ENCODE measurements at places on chromosomes 12 and 14. TPM values are rescaled to one million over a fixed set of nuclear protein-coding genes. Genes with fewer than 3 reads are reported as not detected.
A peak's percentile ranks its signal among the peaks of the same experiment; 100 is the strongest.

PDE3A gene
- total RNA-seq, result 56.8 TPM

GRCh38 chr12:11810206-11810545, 160.7 kb downstream of the ETV6 start:
- H3K27me3 ChIP-seq, result no peaks in the 10 kb centered on the region

- H3K27ac ChIP-seq, result no peak overlapping the region
- no peak overlapping the region for H3K4me3 ChIP-seq
- peaks cover 19% of the 10 kb centered on the region for H3K4me1 ChIP-seq
- H3K27me3 ChIP-seq, result no peaks in the 10 kb centered on the region
- no peaks in the 10 kb centered on the region for H3K36me3 ChIP-seq
Measured at GRCh38 chr14:69036757-69037506, 57.8 kb upstream of the ACTN1 start.

C14orf132 gene
- 10.4 TPM for total RNA-seq

- peaks cover 5% of the 10 kb centered on the region for H3K4me1 ChIP-seq
- H3K4me3 ChIP-seq, result no peak overlapping the region
- no peak overlapping the region for H3K27ac ChIP-seq
- no peaks in the 10 kb centered on the region for H3K27me3 ChIP-seq
Measured at GRCh38 chr12:83958997-83959396, 953.6 kb downstream of the SLC6A15 start.

GRCh38 chr14:93040443-93040842, 75.3 kb downstream of the ITPK1 start:
- H3K27ac ChIP-seq, result peak overlapping the region; percentile 94
- H3K36me3 ChIP-seq, result no peaks in the 10 kb centered on the region
- no peak overlapping the region for H3K4me3 ChIP-seq
- DNase-seq, result no peak
- H3K27me3 ChIP-seq, result no peaks in the 10 kb centered on the region

DNA sequence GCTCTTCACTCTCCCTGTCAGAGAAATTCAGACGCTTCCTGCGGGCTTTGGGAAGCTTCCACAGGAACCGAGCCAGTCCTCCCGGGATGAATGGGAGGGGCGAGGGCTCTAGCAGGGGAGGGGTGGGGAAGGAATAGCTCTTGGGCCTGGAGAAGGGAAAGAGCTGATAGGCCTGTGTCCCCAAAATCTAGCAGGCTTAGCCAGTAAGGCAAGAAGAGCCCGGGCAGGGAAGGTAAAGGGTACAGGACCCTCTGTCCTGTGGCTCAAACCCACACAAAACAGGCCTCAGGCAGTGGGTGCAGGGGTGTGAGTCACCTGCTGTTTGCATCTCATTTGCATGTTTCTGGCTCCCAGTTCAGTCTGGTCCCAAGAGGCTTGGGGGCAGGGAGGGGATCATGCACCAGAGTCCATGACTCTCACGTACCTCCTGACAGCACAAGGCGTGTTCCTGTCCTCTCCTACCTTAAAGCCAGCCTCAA, 8.7 kb upstream of the SMUG1 start:
- H3K27me3 ChIP-seq, result peaks cover 96% of the 10 kb centered on the region
- no peaks in the 10 kb centered on the region for H3K36me3 ChIP-seq
- no peak overlapping the region for H3K4me3 ChIP-seq
- no peak overlapping the region for H3K27ac ChIP-seq
- no peaks in the 10 kb centered on the region for H3K4me1 ChIP-seq
- DNase-seq, result no peak

LGR5 gene
- total RNA-seq, result not detected

- H3K36me3 ChIP-seq, result no peaks in the 10 kb centered on the region
- DNase-seq, result no peak
Measured at GRCh38 chr12:82981150-82981549, 294.4 kb downstream of the TMTC2 start.

DNA sequence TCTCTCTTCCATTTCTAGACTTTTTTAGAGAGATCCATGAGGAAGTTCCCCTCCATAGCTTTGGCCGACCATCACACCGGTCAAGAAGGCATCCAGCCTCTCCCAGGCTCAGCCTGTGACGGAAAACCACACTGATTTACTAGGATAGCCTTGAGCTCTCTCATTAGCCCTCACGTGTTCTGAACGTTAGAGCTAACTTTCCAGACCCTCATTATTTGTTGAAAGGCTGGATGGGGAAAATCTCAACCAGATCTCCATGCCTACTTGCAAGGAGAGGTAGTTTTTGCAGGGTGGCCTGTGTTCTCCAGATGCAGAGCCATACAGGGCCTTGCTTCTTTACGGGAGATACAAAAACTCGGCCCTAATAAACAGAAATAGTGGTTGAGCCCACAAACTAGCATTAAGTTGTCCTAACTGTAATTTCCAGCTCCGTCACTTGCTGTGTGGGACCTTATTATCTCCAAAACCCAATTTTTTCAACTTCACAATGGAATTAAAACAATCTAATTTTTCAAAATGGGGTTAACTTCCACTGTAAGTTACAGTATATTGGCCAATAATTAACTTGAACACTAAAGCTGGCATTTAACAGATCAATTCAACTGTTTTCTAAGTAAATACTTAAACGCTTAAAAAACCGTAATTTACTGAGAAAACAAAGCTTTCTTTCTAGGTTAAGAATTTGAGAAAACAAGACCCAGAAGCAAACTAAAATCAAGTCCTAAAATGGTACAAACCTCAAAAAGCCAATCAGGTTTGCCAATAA, 65.3 kb downstream of the KLHL28 start:
- peak overlapping the region; percentile 7 for H3K4me3 ChIP-seq
- H3K27me3 ChIP-seq, result no peaks in the 10 kb centered on the region
- peaks cover 29% of the 10 kb centered on the region for H3K4me1 ChIP-seq
- H3K36me3 ChIP-seq, result peaks cover 8% of the 10 kb centered on the region

KRT6A gene
- not detected for total RNA-seq

GRCh38 chr12:32305163-32305562, 94.2 kb upstream of the FGD4 start:
- DNase-seq, result no peak
- H3K27me3 ChIP-seq, result no peaks in the 10 kb centered on the region
- H3K4me3 ChIP-seq, result no peak overlapping the region
- H3K36me3 ChIP-seq, result no peaks in the 10 kb centered on the region
- H3K27ac ChIP-seq, result no peak overlapping the region

GRCh38 chr14:40630471-40630870, 976.2 kb upstream of the LRFN5 start:
- H3K36me3 ChIP-seq, result no peaks in the 10 kb centered on the region
- no peaks in the 10 kb centered on the region for H3K4me1 ChIP-seq
- DNase-seq, result no peak
- H3K4me3 ChIP-seq, result no peak overlapping the region
- H3K27me3 ChIP-seq, result no peaks in the 10 kb centered on the region

DNA sequence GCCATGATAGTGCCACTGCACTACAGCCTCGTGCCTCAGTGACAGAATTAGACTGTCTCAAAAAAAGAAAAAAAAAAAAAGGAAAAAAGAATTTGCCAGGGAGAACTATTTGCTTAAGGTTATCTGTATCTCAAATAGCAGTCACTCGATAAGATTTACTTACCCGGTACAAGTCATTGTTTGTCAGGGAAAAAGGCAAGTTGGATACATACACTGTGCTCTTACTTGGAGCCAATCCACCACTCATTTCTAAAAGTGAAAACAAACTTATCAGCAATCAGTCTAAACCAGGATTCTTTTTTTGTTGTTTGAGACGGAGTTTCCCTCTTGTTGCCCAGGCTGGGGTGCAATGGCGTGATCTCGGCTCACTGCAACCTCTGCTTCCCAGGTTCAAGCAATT, 2.0 kb downstream of the ZCRB1 start:
- no peak overlapping the region for H3K27ac ChIP-seq
- peaks cover 28% of the 10 kb centered on the region for H3K4me1 ChIP-seq
- no peaks in the 10 kb centered on the region for H3K27me3 ChIP-seq

- no peak overlapping the region for H3K4me3 ChIP-seq
- H3K27ac ChIP-seq, result no peak overlapping the region
- H3K36me3 ChIP-seq, result no peaks in the 10 kb centered on the region
- peak; percentile 61 for DNase-seq
- H3K27me3 ChIP-seq, result no peaks in the 10 kb centered on the region
Measured at GRCh38 chr14:104870368-104871144, 5.5 kb downstream of the CEP170B start.

- H3K27me3 ChIP-seq, result no peaks in the 10 kb centered on the region
- no peak overlapping the region for H3K4me3 ChIP-seq
- H3K27ac ChIP-seq, result peak overlapping the region; percentile 3
- peak; percentile 68 for DNase-seq
- peaks cover 7% of the 10 kb centered on the region for H3K4me1 ChIP-seq
Measured at GRCh38 chr14:75648066-75648838, 12.4 kb downstream of the ERG28 start.

GRCh38 chr12:132610051-132610759, at the start of gene LRCOL1:
LRCOL1 (minus strand) TSS chr12:132610582; CDS start chr12:132606251, 4,331 bp downstream.
- H3K27me3 ChIP-seq, result no peaks in the 10 kb centered on the region
- H3K36me3 ChIP-seq, result no peaks in the 10 kb centered on the region
- no peak for DNase-seq
- peaks cover 3% of the 10 kb centered on the region for H3K4me1 ChIP-seq
- no peak within 1 kb of the TSS for H3K4me3 ChIP-seq

DNA sequence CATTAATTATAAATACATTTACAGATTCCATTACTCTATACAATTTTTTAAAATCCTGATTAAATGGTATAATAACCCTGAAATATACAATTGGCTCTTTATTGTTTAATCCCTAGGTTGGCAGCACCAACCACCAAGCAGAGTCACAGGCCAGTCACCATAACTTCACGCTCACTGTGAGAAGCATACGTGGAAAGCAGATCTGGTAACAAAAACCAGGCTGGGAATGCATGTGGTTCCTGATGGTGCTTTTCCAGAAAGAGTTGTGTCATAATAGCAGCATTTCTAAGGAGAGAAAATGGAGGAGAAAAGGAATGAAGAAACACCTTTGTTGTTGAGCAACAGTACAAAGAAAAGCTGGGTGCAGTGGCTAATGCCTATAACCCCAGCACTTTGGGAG, 66.1 kb downstream of the SIX6 start:
- no peak overlapping the region for H3K4me3 ChIP-seq
- DNase-seq, result no peak
- no peak overlapping the region for H3K27ac ChIP-seq
- H3K36me3 ChIP-seq, result no peaks in the 10 kb centered on the region
- no peaks in the 10 kb centered on the region for H3K4me1 ChIP-seq

SLC17A8 gene
- total RNA-seq, result not detected

DNA sequence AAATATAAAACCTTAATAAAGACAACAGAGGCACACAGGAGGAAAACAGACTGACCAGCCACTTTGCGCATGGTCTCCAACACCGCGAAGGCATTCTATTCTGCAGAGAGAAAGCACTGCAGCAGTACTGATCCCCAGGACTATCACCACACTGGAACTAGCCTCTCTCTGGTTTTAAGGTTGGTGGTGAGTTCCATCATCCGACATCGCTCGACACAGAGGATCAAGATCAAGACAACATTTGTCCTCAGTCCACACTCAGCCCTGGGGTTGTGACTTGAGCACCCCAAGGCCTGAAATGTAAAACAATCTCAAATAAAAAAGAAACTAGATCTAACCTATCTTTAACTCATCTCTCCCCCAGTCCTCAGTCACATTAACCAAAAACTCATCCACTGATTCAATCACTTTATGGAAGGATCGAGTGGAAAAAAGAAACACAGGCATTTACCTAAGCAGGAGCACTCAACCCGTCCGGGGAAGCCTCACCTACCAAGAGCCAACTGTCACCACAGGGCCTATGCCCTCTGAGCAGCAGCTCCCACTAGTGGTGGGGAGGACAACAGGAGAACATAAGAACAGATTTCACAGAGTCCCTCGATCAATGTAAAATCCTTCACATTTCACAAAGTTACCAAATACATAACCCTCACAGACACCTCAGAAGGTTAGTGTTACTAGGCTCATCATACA, 17.7 kb downstream of the STXBP6 start:
- H3K27ac ChIP-seq, result no peak overlapping the region
- no peak overlapping the region for H3K4me3 ChIP-seq
- DNase-seq, result no peak
- H3K4me1 ChIP-seq, result peaks cover 4% of the 10 kb centered on the region
- no peaks in the 10 kb centered on the region for H3K27me3 ChIP-seq

DNA sequence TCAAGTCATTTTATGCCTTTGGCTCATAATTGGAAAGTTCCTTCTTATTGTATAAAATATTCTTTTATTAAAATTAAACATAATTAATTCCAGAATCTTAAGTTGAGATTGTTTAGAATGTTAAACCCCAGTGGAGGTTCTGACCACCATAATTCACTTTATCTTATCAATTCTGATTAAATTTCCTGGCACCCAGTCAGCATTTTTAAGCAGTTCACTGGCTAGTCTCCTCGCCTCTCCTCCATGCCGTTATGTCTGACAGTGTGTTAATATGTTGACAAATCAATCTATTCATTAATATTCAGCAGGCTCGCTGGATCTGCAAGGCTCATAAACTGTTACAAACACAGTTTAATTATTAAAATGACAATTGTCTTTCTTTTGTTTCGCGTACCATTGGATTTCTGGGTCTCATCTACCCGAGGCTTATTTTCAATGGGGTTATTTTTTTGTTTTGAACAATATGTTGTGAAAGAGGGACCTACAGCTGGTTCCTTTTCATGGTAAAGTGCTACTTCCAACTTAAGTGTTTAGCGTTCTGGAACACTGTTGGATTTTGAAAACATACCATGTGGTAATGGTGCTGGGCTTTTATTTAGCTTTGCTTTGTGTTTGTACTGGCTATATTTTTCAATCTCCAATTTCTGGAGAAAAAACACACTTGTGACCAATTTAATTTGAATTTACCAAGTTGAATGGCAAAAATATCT, 339.7 kb downstream of the PRKD1 start:
- H3K27me3 ChIP-seq, result no peaks in the 10 kb centered on the region
- H3K36me3 ChIP-seq, result no peaks in the 10 kb centered on the region
- H3K27ac ChIP-seq, result no peak overlapping the region
- H3K4me3 ChIP-seq, result no peak overlapping the region

CLEC1B gene
- total RNA-seq, result not detected

DNA sequence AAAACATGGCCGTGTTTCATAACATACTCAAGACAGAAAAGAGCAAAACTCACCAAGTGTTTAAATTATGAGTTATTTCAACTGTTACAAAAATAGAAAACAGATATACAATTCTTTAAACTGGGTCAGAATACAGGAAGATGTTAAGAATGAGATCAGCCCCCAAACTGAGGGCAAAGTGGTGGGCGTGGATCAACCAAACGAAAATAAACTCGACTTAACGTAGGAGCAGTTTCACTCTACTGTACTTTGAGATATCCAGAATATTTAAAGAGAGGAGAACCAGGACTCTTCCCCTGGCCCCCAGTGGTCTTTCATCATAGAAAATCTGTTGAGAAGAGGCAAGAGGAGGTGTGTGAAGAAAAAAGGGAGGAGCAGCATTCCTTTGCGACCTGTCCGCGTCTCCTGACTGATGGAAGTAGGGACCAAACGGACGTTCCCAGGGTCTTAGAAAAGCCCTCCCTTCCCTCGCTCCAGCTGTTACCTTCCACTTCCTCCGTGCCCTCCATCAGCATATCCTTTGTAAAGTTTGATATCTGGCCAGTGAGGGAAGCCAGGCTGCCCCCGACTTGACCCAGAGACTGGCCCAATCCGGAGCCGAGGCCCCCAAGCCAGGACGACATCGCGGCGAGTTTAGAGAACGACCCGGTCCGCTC, 668 bp downstream of the TRIP11 start:
- H3K27me3 ChIP-seq, result no peaks in the 10 kb centered on the region
- DNase-seq, result no peak
- peaks cover 45% of the 10 kb centered on the region for H3K4me1 ChIP-seq
- H3K36me3 ChIP-seq, result no peaks in the 10 kb centered on the region
- peak overlapping the region; percentile 74 for H3K4me3 ChIP-seq
- H3K27ac ChIP-seq, result peak overlapping the region; percentile 98

KIF5A gene
- total RNA-seq, result 3.6 TPM

GRCh38 chr14:77125281-77125801, 16.2 kb downstream of the ZDHHC22 start:
- DNase-seq, result no peak
- H3K27ac ChIP-seq, result no peak overlapping the region
- peaks cover 9% of the 10 kb centered on the region for H3K36me3 ChIP-seq
- peak overlapping the region; percentile 55 for H3K4me3 ChIP-seq
